ENCODE measurements at places on chromosomes 4 and X.

DNA sequence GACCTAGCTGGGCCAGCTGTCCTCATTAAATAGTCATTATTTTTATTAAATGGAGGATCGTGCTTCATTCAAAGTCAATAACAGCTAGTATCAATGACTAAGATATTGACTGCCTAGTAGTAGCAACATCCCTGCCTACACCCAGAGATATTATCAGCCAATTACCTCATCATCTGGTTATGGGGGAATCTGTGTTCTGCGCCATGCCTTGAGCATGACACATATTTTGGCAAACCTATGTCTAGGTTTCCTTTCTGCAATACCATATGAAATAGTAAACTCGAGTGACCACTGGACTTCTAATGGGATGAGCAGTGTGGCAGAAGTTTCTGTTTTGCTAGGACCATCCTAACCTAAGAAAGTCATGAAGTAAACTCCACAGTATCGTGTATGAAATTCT is 50.0 kb upstream of the AADAT start:
- DNase-seq, result no peak

DNA sequence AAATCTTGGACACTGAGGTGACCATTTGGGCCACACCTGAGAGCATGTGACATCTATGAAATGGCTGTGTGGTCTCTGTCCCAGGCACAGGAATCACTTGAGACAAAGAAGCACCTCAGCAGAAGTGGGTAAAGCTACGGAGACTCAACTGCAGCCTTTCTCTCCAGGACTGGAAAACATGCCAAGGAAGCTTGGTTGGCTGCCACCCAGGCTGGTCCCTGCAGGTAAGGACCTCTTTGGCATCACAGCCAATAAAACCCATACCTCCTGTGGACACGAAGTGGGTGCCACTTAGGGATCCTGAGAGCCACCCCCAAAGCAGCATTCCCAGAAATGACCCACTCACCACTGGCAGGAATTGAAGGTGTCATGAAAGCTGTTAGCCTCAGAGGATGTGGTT is 74.6 kb downstream of the LEF1 start:
- DNase-seq, result no peak

DNA sequence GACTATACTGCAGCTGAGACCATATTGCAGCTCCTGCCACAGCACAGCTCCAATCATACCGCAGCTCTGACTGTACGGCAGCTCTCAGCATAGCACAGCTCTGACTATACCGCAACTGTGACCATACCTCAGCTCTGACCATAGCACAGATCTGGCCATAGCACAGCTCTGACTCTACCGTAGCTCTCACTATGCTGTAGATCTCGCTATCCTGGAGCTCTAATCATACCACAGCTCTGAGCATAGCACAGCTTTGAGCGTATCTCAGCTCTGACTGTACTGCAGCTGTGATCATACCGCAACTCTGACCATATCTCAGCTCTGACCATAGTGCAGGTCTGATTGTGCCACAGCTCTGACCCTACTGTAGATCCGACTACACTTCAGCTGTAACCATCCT is 139.2 kb downstream of the ASMT start:
- no peak for DNase-seq

- DNase-seq, result no peak
Observed at GRCh38 chrX:136941396-136942337, 61.1 kb upstream of the RBMX start.

DNA sequence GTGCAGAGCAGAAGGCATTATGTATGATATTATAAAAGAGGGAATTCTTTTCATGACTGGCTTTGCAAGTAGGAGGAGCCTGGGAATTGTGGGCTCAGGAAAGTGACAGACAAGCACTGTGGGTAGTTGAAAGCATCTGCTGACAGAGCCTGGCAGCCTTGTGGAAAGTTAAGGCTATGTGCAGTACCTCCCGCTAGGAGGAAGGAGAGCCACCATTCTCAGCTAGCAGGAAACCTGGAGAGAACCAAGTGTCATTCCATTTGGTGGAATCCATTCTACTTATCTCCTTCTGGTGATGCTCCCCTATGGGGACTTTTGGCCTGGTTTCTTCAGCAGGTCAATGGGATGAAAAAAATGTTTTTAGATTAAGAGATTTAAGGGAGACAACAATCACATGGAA is 81.8 kb downstream of the ASB9 start:
- no peak for DNase-seq

DNA sequence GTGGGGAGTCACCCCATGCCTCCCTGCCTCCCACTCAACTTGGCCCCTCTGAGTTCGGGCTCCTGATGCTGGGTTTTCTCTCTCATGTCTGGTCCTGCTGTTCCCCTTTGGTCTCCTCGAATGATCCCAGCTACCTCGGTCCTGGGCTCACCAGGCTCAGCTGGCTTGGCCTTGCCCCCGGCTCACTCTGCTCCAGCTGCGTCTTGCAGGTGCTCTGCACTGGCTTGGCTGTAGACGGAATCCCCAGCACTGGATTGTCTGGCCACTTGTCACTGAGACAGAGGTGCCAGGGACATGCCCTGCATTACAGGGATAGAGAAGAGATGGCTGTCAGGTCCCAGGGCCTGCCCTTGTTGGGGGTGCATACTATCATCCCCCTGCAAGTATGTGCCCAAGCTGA is 41.6 kb upstream of the NYX start:
- DNase-seq, result no peak

GRCh38 chrX:40262157-40263013 is 164.6 kb upstream of the BCOR start:
- DNase-seq, result no peak

DNA sequence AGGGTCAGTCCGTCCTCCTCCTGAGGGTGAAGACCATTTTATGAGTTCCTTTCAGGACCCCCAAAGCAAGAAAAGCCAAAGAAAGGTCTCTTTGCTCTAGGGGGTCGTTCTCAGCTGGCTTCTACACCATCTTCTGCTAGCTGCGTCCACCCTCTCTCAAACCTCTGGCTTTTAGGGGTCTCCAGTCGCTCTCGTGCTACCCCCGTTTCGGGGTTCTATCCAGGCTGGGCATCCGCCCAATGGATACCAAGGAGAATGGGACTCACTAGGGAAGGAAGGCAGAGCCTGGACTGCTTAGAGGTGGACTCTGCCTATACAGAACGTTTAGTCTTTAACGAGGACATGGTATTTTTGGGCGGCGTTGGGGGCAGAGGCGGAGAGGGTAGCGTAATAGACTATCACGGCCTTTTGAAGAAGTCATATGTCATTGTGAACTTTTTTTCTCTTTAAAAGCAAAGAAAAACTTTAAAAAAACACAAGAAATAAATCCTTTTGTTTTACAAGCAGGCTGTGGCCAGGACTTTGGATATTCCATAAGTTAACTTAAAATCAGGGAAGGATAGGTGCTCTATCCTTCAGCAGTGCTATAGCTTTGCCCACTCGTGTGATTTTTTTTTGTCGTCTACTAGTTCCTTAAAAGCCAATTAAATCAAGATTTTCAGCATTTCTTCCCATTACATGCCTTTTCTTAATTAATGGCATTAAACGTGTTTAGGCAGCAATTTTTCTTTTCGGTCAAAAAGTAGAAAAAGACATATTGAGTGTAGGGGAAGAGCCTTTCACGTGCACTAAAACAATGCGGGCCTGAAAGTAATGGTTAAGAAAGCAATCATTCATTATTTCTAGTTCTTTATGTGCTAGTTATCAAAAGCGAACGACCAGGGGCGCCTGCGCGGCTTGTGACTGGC is 7.2 kb upstream of the PITX2 start:
- DNase-seq, result no peak

DNA sequence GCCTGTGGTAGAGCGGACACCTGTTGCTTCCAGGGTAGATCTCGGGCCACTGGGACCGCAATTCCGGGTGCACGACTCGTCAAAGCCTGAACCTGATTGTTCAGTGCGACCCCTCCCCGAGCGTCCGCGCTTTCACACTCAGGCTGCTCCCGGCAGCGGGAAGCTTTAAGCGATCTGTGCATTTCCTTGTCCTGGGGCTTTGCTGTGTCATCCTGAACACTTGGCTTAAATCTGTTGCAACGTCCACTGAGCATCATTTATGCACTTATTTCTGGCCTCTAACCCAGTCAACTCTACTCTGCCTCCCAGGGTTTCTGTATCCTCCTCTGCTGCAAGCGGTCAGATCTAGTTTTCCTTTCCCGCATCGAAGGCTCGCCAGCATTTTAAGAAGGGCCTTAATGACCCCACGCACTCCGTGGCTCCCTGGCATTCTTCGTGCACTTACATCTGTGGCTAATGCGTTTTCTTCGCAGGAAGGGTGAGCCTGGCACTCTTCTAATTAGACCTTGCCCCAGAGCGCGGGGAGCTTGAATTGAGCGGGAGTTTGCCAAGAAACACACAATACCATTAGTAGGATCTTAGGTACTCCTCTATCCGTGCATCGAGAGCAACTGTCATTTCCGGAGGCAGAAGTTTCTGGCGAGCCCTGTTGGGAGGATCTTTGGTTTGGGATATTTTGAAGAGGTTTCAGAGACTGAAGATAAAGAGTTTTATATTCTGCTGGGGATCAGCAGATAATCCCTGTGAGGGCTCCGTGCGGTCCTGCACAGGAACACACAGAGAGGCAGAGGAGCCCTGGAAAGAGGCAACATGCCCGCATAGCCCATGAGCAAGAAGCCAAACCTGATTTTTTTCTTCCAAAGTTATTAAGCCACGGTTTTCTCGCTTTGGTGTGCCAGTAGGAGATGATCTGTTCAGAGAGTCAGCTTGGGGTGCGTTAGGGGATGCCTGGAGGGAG is 654 bp upstream of the DDIT4L start:
- DNase-seq, result no peak

- no peak for DNase-seq
Observed at GRCh38 chrX:16002185-16002584, 121.2 kb upstream of the GRPR start.

- no peak for DNase-seq
Observed at GRCh38 chrX:40778861-40779575, 43.7 kb upstream of the MED14 start.

DNA sequence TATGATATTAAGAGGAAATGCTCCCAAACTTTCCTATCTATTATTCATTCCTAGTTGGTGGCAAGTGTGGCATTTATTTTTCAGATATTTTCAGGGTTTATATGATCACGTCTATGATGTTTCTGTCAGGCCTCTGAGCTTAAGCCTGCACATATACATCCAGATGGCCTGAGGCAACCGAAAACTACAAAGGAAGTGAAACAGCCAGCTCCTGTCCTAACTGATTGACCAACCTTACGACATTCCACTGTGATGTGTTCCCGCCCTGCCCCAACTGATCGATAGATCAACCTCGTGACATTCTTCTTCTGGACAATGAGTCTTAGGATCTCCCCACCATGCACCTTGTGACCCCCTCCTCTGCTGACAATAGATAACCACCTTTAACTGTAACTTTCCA is 67.6 kb upstream of the CTSO start:
- DNase-seq, result no peak

DNA sequence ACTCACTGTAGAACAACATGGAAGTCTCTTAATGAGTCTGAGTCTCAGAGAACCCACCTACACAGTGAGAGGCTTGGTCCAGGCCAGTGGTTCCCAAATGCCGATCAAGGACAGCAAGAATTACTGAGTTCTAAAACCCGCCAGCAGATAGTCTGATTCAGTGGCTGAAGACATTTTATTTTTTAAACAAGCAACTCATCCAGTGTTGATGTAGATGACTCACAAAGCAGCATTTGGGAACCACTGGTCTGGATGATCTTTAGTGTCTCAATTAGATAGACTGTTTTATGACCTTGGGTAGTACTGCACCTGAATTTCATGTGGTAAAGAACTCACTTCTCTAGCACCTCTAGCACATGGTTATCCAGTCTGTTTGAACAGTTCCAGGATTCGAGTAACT is 193.6 kb downstream of the FBXW7 start:
- DNase-seq, result no peak

DNA sequence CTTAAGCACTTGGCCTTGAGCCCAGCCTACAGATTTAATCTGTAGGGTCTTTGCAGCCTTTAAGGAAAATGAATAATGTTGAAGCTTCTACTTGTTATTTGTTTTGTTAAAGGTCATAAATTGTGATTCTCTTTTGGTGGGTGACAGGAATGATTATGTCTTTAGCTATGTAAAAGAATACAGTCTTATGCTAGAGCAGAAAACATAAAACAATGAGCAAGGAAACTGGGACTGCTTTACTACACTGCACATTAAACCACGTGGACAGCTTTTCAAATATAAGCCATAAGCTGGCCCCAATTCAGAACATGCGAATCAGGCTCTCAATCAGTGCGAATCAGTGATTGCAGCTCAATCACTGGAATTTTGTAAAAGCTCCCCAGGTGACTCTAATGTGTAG is 40.9 kb upstream of the TBC1D19 start:
- no peak for DNase-seq

- DNase-seq, result no peak
Observed at GRCh38 chr4:51845711-51846110, 2.8 kb downstream of the DCUN1D4 start.

GRCh38 chr4:38099908-38100407 is 139.8 kb downstream of the PTTG2 start:
- DNase-seq, result no peak

GRCh38 chr4:108297605-108298004 is 128.9 kb upstream of the LEF1 start:
- DNase-seq, result no peak

- DNase-seq, result no peak
Observed at GRCh38 chr4:53322696-53323095, 43.2 kb downstream of the SCFD2 start.

DNA sequence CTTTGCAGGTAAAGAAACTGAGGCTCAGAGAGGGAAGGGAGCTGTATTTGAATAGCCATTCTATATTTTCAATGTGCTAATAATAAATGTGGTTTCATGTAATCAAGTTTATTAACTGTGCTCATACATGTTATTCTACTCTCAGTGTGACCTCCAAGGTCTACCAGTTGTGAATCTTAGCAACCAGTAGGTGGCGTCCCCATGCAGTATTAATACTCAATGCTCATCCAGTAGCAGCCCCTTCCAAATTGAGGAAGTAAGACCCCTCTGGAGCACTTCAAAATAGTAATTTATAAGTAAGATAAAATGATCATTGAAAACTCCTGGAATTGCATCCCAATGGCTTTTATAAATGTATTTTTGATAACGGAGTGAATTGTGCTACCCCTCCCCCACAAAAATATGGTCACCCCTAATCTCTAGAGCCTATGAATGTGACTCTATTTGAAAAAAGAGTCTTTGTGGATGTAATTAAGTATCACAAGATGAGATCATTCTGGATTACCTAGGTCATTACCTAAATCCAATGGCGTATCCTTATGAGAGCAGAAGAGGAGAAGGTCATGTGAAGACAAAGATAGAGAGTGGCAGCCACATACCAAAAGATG is 20.4 kb upstream of the SEPSECS start:
- DNase-seq, result no peak

GRCh38 chr4:19429684-19430083 is 822.0 kb upstream of the SLIT2 start:
- DNase-seq, result no peak

- no peak for DNase-seq
Observed at GRCh38 chr4:150889306-150889705, 125.8 kb downstream of the LRBA start.
